Caco-2 (cell line): ENCODE measurements at places on chromosomes 16 and 17. TPM values are rescaled to one million over a fixed set of nuclear protein-coding genes. Genes with fewer than 3 reads are reported as not detected.

GRCh38 chr17:57319806-57320205 is 63.5 kb downstream of the MSI2 start:
- DNase-seq, result no peak

DNA sequence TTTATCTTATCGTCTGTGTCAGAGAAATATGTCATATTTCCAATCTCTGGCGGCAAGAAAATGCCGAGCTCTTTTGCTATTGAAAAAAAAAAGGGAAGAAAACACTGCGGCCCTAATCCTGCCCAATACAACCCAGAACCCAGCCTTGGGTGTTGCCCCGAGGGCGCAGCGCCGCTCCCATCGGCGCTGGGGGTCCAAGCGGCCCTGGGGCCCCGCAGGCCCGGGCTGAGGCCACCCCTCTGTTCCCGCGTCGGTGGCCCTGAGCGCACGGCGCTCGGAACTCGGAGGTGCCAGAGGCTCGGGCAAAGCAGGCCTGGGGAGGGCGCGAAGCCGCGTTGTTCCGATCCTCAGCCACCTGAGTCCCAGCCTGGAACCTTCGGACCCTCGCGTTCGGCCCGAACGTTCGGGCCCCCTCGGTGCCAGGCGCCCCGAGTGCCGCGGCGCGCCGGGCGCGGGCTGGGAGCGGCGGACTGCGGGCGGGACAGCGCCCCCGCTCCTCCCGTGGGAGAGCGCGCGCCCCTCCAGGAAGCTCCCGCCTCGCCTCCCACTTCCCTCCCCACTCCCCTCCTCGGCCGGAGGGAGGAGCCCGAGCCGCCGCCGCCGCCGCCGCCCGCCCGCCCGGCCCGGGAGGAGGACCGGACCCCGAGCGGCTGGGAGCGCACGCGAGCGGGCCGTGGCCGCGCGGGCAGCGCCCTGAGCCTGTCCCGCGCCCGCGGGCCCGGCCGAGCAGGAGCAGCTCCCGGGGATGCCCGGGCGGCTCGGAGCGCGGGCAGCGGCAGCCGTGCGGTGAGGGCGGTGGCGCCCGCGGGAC is at the start of gene CPNE2:
TSS of gene CPNE2 (plus strand) at position 609 of the 811 bp plus-strand sequence. CDS start 18,160 bp downstream, outside the sequence.
- peak; percentile 82 for DNase-seq

DNA sequence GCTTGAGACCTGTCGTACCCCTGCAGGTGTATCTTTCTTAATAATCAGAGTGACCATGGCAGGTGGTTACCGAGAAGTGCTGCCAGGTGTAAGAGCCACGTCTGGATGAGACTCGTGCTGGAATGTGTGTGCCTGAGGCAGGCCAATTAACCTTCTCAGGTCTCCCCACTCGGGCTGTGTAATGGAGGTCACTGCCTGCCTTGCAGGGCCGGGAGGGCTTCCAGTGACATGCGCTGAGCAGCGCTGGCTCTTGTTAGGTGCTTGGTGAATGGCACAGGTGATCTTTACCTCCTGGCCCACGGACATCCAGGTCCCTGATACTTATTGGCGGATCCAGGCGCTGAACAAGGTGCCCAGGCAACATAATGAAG is 4.6 kb upstream of the GSE1 start:
- peak; percentile 22 for DNase-seq

DNA sequence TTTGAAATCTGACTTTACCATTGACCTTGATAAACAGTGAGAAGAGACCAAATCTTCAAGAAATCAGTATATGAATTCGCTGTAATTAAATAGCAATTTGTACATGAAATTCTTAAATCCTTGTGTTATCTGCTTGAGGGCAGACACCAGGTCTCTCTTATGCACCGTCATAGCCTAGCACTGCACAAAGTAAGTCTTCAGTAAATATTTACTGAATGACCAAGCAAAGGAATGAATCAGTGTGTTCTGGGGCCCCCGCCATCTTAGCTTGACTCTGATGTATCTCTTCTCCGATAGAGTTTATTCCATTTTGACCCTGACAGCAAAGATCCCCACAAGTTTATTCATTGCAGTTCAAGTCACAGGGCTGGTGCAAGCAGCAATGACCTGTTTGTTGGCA is 328.0 kb downstream of the TMEM114 start:
- DNase-seq, result no peak

Gene HES7
- total RNA-seq, result not detected in 2 replicates

DNA sequence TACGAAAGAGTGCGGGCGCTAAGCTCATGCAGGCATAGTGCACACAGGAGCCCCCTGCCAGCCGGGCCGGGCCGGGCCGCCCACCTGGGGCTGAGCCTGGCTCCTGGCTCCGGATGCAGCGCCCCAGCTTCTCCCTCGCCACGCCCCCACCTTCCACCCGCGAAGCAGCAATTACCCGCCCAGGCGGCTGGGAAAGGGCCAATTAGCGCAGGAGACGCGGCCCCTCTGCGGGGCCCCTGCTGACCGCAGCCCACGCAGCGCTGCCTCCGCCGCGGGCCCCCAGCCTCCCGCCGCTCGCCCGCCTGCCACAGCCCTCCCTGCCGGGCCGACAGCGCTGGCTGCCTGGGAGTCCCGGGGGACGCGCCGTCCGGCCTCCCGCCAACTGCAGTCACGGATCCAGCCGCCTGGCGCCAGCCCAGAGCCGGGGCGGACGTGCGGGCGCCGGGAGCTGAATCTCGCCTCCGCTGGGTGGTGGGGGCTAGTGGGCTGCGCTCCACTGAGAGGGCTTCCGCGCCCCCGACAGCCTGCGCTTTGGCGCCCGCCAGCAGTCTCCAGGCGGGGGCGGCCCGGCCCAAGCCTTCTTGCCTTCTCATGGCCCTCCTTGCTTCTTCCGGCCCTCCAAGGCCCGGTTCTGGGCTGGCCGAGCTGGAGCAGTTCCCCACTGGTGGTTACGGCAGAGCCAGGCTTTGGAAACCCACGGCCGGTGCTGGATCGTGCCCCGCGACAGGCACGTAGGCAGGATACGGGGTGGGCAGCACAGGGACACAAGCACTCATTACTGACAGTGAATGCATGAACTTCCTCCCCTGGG is 14.9 kb upstream of the CBFB start:
- peak; percentile 79 for DNase-seq

- no peak for DNase-seq
Measured at GRCh38 chr16:9503251-9503984, 412.0 kb downstream of the HAPSTR1 start.

Gene ADAD2
- total RNA-seq, result not detected in 2 replicates
